NCI-H1048 (cell line): ENCODE measurements at places on chromosomes 4 and X.

DNA sequence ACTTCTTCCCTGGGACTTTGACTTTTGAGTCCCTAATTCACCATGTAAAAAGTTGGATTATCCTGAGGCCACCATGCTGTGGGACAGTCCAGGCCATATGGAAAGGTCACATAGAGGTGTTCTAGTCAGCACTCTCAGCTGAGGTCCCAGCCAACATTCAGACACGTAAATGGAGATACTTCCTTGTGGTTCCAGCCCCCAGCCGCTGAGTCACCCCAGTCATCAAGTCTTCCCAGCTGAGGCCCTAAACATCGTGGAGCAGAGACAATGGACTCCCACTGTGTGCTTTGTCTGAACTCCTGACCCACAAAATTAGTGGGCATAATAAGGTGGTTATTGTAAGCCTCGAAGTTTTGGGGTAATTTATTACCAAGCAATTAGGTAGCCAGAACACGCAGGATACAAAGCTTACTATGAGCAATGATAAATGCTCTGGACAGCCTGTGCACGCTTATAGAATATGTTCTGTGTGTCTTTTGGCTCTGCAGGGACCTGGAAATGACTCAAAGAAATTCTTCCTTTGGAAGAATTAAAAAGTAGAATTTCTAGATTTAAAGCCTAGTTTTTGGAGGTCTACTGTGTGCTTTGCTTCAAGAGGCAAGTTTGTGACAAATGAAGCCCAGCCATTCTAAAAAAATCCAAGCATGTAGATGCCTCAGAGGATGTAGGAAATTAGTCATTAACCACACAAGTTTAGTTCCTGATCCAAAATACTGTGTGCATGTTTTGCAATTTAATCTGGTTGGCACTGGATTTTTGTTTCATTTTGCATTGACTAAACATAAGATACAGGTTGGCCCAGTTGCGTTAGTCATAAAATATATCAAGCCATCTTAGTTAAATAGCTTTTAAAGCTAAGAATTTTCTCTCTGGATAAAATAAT, 33.2 kb upstream of the SLC9A7 start:
- no peak for DNase-seq

GRCh38 chrX:24334461-24334860, 20.6 kb upstream of the SUPT20HL2 start:
- DNase-seq, result no peak

GRCh38 chr4:129821073-129821472, 725.1 kb downstream of the C4orf33 start:
- no peak for DNase-seq

DNA sequence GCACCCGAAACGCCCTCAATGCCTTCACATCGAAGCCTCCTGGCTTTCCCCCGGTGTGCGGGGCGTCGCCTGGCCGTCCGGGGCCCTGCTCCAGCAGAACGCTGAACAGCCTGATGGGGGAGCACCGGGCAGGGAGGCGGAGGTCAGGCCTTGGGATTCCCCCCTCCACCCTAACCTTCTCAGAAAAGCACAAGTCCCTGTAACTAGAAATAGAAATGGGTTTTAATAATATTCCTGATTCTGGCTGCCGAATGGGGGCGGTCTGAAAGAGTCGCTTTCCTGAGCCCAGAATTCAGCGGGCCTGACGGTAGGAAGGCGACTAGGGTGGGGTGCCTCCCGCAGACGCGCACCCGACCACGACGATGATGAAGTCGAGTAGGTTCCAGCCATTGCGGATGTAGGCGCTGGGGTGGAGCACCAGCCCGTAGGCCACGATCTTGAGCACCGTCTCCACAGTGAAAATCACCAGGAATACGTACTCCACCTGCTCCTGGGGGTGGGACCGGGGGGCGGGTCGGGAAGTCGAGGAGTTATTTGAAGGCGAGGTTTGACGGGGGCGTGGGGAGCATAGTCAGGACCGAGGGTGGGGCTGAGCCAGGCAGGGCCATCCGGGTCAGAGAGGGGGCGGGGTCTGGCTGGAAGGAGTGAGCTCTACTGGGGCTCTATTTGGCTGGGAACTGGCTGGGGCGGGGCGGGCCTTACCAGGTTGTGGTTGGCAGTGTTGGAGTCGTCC, 2.5 kb downstream of the CACNA1F start:
- DNase-seq, result no peak

DNA sequence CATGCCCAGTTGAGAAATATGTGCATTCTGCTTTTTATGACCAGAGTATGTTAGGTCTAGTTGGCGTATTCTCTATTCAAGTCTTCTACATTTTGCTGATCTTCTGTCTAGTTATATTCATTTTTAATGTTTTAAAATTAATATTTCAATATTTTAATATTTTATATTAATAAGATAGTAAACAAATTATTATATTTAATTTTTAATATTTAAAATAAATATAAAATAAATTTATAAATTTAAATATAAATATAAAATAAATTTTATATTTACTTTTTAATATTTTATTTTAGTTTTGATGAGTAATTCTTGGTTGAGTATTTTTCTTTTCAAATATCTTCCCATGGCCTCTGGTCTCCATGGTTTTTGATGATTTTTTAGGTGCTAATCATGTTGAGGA, 123.8 kb downstream of the GABRA2 start:
- DNase-seq, result no peak

- DNase-seq, result no peak
Observed at GRCh38 chr4:98803251-98803650, 125.7 kb downstream of the EIF4E start.

DNA sequence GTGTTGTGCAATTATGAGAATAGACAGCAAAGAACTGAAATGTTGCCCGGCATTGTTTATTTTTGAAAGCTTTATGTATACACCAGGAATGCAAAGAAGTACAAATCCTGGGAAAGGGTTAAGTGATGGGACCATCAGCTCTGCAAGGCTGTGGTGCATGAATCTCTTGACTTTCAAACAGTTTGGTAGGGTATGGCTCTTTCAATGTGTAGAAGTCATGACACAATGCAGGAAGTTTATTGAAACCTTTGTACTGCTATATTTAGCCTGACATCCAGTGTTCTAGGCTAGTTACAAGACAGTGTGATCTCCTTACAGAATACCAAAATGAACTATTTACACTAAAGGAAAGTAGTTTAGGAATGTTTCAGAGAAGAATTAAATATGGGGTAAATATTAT, 206.8 kb upstream of the HAND2 start:
- DNase-seq, result no peak
